ENCODE measurements at places on chromosomes 4 and X.

DNA sequence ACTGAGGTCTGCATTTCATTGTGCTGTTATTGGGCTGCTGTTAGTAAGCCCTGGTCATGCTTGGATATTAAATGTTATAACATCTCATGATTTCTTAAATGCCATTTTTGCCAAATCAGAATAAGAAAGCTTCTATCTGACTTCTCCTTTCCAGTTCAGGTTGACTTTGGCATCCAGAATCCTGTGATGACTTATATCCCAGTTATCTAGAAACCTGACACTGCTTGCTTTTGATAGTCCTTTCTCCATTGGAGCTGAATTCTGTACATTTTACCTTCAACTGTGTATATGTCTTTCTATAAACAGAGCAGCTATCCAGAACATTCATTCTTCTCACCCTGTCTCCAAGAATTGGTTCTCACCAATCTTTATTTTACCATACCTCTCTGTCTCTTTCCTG, 257.7 kb upstream of the GNPDA2 start:
- no peak for DNase-seq

DNA sequence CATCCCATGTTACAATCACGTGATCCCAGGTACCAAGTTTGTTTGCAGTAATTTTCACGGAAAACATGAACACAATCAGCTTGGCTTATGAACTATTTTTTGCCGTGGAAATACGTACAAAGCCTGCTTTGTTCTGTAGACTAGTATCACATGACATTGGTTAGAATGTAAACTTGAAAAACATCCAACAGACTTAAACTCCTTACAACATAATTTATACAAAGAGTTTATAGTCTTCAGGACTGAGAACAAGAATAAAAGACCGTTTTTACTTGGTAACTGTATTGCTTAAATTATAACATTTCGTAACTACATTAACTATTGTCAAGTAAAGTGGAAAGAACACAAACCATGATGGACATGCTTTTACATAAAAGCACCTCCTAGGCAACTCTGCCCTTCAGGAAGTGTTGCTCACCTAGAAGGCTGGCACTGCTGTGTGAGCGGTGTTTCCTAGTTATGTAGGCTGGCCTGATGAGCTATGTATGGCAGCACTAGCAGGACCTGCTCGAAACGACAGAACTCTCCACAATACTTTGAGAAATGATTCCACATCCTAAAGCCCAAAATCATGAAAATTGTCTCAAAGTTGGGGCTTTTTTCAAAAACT, 41.8 kb upstream of the WDR1 start:
- no peak for DNase-seq

DNA sequence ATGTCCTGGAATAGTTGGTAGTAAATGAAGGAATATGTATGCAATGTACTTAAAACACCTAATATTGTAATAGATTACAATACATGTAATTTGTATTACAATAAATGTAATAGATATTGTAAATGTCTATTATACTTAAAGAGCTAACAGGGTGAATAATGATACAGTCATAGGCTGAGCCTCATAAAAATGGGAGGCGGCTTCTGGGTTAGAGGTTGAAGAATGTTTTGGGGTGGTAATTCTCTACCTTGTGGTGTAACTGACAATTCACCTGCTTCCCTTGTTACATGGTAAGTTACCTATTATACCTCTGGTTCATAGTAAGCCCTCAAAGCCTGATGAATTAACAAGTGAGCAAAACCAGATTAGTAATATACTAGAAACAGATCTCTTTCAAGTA, 26.0 kb downstream of the ATP8A1 start:
- no peak for DNase-seq

- no peak for DNase-seq
These were observed 43.3 kb upstream of the MBNL3 start for GRCh38 chrX:132532097-132532496.

- DNase-seq: no peak
These were observed 3.6 kb downstream of the OTUD4 start for GRCh38 chr4:145176641-145177432.

GRCh38 chr4:111957116-111957515, 188.1 kb upstream of the FAM241A start:
- DNase-seq: no peak

- no peak for DNase-seq
These were observed 221.8 kb downstream of the KIT start for GRCh38 chr4:54879576-54879975.

- DNase-seq: no peak
These were observed 401.5 kb downstream of the PPP3CA start for GRCh38 chr4:100945789-100946188.

DNA sequence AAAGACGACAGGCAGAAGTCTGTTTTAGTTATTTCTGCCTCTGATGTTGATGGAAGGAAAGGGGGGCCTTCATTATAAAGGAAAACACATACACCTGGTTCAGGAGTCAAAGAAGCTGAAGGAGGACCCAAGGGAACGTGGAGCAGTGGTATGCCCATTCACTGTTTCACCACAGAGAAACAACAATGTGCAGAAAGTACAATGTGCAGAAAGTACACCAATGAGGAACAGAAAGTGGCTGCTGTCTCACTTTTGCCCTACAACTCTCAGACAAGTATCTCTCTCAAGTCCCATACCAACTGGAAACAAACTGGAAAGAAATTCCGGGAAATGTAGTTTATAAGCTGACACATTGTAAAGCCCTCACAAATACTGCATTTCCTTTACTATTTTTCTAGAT, 564.5 kb downstream of the TRAM1L1 start:
- no peak for DNase-seq

DNA sequence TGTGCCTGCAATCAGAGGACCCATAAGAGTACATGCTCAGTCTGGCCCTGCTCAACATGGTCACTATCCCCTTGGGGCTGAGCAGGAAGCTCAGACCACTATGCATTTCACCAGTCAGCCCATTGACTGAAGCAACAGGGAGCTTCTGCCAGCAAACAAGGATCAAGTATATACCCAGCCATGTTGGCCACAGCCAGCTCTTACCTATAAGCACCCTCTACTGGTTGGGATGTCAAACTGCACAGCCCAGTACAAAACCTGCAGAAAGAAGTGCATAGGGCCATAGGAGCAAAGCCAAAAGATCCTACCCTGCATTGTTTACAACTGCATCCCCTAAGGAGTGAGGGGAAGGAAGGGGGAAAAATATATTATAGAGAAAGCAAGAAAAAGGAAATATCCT, 214.4 kb upstream of the CPEB2 start:
- no peak for DNase-seq

GRCh38 chrX:11257290-11257689, 35.9 kb upstream of the AMELX start:
- DNase-seq: no peak

- no peak for DNase-seq
These were observed 37.3 kb downstream of the WDR1 start for GRCh38 chr4:10079256-10079655.

DNA sequence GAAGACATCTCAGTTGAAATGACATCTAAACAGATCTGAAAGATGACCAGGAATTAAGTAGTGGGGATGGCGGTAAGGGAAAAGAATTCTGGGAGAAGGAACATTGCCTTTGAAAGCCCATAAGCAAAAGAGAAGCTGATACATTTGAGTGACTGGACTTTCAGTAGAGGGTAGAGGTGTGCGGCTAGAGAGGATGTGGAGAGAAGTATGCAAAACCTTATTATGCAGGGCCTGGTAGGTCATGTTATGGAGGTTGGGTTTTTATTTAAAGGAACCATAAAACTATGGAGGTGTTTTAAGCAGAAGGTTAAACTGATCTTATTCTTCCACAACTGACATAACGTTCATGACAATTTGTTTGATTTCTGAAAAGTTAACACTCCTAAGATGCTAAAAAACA, 36.3 kb downstream of the RPS6KA3 start:
- no peak for DNase-seq

GRCh38 chr4:159946983-159947615, 844.2 kb downstream of the RAPGEF2 start:
- DNase-seq: no peak

DNA sequence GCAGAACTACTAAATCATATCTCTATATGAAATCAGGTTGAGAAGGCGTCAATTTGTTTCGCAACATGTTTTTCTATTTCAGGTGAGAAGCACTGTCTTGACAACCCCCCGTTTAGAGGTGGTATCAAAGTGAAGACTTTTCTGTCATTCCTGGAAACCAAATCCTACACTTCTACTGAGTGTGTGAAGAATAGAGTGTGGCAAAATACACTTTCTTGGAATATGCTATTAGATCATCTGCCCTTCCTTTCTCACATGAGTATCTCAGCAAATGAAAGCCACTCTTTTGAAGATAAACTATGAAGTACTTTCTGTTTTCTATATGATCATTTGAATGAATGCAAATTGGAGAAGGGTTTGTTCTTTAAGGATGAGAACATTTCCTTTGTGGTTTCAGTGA, 174.0 kb upstream of the FMR1 start:
- DNase-seq: no peak

DNA sequence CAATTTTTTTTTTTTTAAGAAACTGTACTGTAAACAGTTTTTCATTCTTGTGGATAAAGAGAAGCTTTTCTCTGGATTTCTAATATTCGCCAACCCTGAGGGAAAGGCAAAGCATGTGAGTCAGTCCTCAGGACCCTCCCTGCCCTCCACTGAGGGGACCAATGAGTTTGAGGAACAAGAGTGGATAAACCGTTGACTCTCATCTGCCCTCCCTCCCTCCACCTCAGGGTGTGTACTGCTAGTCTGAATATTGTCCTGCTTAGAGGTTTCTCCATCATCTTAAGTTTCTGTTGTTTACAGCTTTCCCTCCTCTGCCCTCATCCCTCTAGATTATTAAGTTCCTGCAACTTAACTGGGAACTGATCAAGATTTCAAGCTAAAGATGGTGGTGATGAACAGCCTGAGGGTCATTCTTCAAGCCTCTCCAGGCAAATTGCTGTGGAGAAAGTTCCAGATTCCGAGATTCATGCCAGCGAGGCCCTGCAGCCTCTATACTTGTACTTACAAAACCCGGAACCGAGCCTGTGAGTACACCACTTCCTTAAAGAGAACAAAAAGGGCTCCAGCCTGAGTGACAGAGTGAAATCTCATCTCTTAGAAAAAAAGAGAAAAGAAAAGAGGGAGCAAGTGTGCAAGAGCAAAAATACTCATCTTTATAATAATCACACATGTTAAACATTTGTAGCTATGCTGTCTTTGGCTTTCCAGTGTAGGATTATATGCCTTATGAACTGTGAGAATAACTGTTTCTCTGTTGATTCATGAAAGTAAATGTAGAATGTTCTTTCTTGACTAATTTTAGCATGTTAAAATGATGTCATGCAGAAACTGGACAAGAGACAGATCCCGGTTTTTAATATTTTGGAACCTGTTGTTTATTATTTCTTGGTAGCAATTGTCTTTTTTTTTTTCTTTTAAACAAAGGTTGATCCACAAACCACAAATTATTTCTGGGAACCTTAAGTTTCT, 11.9 kb downstream of the CA5B start:
- DNase-seq: no peak

GRCh38 chr4:65502131-65502701, 168.1 kb downstream of the EPHA5 start:
- DNase-seq: no peak

GRCh38 chrX:132270699-132271098, 51.5 kb upstream of the RAP2C start:
- no peak for DNase-seq

DNA sequence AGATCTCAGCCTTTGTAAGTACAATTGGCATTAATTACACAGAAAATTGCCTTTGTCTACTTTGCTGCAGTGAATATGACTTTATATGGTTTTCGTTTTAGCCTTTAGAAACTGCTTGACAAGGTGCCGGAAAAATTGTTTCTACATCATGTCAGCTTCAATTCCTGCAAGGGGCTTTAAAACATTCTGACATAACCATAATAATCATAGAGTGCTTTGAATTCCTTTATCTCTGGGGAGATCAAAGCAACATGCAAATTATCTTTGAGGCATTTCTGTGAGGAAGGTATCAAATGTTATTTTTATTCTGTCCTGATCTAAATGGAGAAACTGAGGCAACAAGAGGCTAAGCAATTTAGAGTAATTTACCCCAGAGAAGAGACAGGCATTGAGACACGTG, 57.8 kb downstream of the MMRN1 start:
- DNase-seq: no peak

- no peak for DNase-seq
These were observed 203.2 kb downstream of the PTTG2 start for GRCh38 chr4:38163216-38164006.

GRCh38 chr4:142404191-142404611, 441.9 kb downstream of the INPP4B start:
- DNase-seq: no peak

DNA sequence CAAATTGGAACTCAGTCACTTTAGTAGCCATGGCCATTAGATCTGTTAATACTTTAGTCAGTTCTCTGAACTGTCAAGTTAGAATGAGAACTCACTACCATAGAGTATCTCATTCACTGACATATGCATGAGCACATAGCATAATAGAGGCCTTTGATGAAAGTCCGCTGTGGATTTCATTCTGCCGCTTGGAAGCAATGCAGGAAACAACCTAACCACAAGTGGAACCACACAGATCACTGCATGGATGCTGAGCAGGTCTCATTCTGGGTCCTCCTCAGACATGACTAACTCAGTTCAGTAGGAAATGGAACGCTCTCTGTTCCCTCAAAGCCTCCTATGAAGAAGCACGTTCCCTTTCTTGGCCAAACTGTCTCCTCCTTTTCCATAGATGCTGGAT, 1624.8 kb upstream of the TENM3 start:
- DNase-seq: no peak

DNA sequence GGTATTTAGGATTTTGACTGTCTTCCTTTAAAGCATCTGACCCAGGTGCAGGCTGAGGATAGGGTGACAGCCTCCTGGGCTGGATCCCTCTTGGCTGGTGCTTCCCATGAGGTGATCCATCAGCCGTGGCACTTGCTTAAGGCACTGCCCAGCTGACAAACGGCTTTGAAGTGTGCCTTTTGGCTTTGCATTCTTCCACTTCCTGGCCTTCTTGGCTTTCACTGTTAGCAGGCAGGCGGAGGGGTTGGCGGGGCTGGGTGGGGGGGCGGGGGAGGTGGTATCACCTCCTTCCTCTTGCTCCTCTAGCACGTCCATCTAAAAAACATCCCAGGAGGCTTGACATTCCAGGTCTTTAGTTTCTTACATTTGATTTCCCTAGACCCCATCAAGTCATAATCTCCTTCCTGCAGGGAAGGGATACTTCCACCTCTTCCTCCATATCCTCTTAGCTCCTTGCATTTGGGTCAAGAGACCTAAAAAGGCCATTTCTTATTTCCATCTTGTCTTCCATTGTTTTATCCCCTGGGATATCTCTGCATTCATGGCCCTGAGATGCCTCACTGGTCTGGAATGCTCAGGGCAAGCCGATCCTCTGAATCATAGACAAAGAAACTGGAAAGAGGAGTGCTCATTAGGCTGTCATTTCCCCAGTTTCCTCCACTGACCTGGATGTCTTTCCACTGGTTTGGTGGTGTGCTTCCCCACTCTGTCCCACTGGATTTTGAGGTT, 11.3 kb upstream of the APLN start:
- DNase-seq: no peak

DNA sequence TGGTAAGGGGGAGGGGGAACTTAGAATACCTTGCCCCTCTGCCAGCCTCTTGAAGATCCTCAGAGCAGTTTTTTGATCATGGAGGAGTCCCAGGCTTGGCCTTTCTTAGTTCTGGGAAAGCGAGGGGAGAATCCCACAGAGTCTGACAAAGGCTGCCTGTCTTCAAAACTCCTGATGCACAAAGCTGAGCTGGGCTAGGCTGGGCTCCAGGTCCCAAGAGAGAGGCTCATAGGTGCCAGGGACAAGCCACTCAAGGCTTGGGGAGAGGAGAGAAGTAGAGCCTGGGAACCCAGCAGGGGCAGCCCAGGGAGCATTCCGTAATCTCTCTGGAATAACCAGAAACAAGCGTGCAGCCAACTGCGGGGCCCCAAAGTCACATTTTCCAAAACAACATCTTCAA, 37.0 kb upstream of the MTM1 start:
- DNase-seq: no peak

Measured in stimulated activated CD8-positive, alpha-beta memory T cell treated with anti-CD3 and anti-CD28 coated beads, Interleukin-7, amount 100 ng/mL, for 1 hour (primary cell).